ENCODE measurements at places on chromosomes 1 and 21.

- DNase-seq, result no peak
Observed at GRCh38 chr1:224486801-224487583, 52.4 kb upstream of the WDR26 start.

DNA sequence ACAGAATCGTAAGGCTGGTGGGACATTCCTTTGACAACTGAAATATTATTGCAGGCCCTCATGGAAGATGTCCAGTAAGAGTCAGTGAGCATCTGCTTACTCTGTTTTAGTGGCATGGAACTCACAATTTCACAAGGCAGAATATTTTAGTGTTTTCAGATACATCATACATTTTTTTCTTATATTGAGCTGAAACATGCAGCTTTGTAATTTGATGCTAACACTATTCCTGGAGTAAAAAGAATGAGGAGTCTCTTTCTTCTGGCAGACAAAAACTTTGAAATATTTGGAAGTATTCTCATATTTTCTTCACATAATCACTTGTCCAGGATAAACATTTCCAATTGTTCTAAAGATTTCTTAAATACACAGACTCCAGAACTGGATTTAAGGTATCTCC, 17.7 kb downstream of the CLDN17 start:
- DNase-seq, result no peak

- peak; percentile 80 for DNase-seq
Observed at GRCh38 chr1:203765029-203765837, at the start of gene LAX1. Gene LAX1 (plus strand): TSS chr1:203765183. CDS start chr1:203765566, 383 bp downstream.

GRCh38 chr1:25705699-25706098, 89.1 kb downstream of the MAN1C1 start:
- DNase-seq, result no peak

DNA sequence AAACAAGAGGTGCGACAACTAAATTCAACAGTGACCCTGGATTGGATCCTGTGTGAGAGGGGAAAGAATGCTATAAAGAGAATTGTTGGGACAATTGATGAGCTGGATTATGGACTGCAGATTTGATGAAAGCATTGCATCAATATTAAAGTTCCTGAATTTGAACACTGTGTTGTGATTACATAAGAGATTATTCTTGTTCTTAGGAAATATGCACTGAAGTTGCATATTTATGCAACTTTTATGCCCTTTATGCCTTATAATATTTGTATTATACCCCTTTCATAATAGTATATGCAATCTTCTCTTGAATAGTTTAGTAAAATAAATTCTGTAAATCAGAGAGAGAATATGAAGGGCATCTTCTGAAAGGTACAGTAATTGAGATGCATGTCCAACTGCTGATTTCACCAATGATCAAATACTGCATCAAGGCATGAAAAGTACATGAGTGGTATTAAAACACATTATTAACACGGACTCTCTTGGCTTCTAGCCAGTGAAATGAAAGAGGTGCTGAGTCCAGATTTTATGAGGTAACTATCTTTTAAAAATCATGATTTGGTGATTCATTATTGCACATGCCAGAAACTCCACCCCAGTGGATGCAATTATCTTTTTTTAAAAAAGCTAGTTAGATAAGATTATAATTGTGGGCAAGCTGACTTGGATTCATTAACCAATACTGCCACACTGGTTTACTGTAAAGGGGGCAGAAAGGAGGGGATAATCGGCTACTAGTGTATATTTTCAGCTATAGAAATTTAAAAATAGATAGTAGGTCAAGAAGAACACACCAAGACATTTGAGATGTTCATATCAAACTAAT, 19.9 kb upstream of the LPAR3 start:
- DNase-seq, result no peak

DNA sequence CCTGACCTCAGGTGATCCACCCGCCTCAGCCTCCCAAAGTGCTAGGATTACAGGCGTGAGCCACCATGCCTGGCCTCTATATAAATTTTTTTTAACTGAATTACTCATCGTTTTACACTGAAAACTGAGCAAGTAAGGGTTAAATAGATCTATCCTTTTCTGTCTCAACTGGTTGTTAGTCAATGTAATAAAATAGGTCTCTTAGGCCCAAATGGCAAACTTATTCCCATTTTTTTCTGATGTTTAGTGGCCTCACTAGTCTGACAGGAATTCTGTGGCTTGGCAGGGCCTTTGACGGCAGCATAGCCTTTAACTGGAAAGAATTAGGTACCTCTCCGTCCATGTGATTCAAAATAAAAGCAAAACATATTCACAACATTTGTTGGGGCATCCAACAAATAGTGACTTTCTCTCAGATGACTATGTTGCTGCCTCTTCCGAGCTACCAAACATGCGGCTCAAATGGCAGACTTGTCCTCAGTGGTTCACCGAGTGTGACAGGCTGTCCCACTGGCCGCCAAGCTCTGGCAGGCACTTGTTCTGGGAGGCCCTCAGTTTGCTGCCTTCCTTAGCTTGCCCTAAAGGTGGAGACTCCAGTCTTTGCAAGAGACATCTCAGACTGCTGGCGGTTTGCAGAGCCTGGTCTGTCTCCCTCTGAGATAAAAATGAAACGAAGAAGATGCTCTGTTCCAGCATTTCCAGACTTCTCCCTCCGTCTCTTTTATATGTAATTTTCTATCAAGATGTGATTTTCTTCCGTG, 17.4 kb downstream of the ATP1A4 start:
- no peak for DNase-seq

GRCh38 chr1:229024528-229025130, 246.3 kb upstream of the RAB4A start:
- peak; percentile 35 for DNase-seq
